ENCODE measurements at places on chromosomes 5 and 9.
A peak's percentile ranks its signal among the peaks of the same experiment; 100 is the strongest.

DNA sequence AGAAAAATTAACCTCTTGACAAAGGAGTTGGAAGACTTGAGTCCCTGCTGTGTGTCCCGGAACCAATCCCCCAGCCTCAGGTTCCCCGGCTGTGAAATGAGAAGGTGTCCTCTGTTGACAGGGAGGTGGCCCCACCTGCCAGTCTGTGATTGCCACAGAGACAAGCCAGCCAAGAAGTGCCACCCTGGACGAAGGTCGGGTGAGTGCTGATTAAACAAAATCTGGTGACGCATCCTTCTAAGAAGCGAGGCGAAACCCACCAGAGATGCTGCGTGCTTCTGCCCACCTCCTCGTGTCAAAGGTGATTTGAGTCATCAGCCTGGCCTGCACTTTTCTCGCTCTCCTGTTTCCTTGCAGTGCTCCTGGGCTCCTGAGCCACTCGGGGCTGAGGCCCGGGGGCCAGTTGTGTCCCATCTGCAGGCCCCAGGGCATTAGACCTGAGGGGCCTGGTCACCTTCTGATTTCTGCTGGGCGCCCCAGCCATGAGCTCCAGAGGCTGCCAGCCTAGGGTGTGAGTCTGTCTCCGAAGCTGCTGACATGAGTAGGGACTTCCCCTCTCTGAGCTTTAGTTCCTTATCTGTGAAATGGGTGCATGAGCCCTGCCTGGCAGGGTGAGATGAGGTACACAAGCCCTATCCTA lies 28.7 kb downstream of the NEK6 start:
- peak; percentile 8 for DNase-seq

GRCh38 chr9:107918749-107919148 lies 429.2 kb upstream of the KLF4 start:
- DNase-seq: no peak

DNA sequence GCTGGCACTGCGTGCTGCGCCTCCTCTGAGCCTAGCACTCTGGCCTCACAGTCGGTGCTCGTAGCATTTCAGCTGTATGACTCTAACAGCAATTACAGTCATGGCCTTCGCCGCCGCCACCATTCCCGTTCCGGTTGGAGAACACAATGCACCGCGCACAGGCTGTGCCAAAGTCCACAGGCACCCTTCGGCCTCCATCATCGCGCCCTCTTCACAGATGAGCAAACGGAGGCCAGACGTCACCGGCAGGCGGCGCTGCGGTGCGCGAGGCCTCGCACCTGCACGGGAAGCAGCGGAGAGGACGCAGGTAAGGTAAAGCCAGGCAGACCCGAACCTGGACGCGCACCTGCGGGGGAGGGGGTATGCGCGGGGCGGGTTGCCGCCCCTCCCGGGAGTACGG lies 128.9 kb downstream of the BARX1 start:
- DNase-seq: no peak

DNA sequence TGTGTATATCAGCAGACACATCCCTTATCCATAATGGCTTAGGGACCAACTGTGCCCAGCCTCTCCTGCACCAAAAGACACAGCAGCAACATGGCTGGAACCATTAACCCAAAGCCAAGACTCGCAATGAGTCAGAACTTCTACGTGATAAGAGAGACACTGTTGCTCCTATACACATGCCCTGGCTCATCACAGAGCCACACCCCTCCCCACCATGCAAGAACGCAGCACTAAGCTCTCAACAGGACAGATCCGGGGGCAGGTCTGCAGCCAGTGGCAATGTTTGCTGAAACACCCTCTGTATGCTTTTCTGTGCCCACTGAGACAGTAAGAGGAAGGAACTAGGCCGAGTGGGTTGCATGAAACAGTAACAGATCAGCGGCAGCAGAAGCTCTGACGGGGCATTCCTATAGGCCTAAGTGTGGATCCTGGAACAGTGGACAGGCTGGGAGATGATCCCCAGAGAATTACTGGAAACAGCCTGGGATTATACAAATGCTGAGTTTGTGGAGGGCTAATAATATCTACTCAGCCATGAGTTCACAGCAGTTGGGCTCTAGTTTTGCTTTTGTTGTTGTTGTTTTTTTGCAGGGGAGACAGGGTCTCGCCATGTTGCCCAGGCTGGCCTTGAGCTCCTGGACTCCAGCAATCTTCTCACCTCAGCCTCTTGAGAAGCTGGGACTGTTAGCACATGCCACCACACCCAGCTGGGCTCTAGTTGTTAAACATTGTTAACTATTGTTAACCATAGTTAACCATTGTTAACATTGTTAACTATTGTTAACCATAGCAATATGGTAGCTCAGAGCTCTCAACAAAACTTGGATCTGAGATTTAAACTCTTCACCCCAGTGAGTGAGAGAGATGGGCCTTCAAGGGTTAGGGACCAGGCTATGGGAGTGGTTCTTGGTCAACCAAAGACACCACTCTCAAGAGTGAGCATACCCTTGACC lies 41.0 kb downstream of the B4GALT1 start:
- no peak for DNase-seq

- no peak for DNase-seq
Observed at GRCh38 chr5:116370886-116371285, 203.7 kb downstream of the SEMA6A start.

DNA sequence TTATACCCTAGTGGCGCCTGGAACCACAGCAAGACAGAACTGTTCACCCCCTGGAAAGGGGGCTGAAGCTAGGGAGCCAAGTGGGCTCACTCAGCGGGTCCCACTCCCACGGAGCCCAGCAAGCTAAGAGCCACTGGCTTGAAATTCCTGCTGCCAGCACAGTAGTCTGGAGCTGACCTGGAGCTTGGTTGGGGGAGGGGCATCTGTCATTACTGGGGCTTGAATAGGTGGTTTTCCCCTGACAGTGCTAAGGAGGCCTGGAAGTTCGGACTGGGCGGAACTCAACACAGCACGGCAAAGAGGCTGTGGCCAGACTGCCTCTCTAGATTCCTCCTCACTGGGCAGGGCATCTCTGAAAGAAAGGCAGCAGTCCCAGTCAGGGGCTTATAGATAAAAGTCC lies 19.5 kb downstream of the BTNL3 start:
- no peak for DNase-seq

- DNase-seq: no peak
Observed at GRCh38 chr5:56460681-56461191, 227.6 kb upstream of the ANKRD55 start.

GRCh38 chr5:37355161-37355560 lies 15.7 kb downstream of the NUP155 start:
- DNase-seq: no peak

DNA sequence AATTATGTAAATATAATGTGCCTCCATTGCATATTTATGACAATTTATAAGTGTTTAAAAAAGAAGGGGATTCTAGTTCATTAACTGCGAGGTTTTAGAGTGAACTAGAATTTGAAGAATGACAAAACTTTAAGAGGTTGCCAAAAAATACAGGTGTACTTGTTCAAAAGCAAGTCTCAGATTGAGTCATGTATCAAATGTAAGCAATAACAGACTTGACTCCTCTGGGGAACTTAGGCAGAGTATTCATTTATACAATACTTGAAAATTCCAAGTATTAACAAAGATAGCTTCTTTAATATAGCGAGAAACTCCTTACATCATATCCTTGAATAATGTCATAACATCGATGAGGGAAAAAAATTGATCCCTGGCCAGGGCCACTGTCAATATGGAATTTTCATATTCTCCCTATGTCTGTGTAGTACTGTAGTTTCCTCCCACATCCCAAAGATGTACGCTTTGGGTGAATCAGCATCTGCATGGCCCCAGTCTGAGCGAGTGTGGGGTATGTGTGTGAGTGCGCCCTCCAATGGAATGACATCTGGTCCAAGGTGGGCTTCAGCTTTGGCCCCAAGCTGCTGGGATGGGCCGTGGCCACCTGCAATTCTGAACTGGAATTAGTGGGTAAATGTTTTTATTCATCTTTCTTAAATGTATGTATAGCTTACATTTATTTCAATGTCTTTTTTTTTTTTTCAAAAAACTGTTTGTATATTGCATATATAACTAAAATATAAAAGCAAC lies 70.1 kb downstream of the RIC1 start:
- DNase-seq: no peak
